CD4-positive, alpha-beta T cell treated with Interleukin-17A for 4 hours (primary cell): ENCODE measurements at places on chromosomes 2 and 18.

DNA sequence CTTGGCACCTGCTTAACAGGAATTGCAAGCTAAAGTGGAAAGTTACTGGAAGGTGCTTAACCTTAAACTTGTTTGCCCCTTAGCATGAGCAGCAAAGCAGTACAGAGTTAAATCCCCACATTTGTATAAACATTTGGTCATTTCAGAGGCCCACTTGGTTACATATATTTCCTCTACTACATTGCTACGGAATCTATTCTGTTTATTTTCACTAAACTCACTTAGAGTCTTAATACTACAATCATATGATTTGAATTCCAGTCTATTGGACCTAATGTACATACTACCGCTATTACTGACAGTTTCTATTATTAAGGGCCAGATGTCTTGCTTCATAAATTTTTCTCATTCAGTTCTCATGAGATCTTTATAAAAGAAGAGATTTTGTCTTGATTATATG is 1294.0 kb downstream of the LRP1B start:
- DNase-seq = no peak

GRCh38 chr2:3172265-3172935 is 205.2 kb downstream of the EIPR1 start:
- no peak for DNase-seq

DNA sequence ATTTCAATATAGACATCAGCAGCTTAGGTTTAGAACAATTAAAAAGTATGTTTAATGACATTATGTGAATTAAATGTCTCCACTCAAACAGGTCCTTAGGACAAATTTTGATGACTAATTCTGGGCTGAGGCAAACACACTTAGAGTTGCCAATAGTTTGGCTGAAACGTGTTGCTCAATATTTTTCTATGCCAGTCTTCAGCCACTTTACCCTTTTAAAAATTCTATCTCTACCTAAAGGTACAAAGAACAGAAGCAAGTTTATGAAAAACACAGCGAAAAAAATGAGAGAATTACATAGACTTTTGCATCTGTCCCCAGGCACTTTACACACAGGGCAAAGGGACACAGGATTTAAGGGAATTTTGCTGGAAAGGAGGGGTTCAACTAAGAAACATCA is 4.5 kb downstream of the IDH1 start:
- no peak for DNase-seq

DNA sequence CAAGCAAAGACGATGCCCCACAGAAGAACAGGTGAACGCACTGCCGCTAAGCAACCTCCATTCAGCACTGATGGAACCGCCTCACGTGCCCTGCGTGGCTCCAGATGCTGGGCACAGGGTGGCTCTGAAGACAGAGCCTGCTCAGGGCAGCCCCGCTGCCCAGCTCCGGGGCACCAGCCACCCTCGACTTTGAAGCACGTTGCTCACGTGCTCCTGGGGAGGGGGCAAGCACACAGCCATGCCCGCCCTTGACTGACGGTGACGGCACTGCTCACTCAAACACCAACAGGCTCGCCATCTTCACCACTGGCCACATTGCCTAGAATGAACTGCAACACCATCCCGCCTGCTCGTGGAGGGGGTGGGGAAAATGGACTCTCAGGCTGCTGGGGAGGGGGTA is 251.3 kb downstream of the HDAC4 start:
- DNase-seq = no peak

DNA sequence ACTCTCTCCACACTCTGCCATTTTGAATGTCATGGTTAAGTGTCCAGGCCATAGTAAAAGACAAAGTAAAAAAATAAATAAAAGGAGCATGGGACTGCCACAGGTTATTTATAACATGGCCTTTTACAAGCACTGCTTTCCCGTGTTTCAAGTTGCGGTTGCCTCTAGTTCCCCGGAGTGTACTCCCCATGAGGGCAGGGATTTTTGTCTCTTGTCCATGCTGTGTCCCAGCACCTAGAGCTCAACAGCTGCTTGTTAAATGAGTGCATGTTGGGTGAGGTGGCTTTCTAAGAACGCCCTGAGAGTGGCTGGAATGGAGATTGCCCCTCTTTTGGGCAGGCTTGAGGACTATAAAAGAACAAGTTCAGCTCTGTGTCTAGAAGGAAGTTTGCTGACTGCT is 8.4 kb downstream of the CAVIN2 start:
- DNase-seq = no peak

DNA sequence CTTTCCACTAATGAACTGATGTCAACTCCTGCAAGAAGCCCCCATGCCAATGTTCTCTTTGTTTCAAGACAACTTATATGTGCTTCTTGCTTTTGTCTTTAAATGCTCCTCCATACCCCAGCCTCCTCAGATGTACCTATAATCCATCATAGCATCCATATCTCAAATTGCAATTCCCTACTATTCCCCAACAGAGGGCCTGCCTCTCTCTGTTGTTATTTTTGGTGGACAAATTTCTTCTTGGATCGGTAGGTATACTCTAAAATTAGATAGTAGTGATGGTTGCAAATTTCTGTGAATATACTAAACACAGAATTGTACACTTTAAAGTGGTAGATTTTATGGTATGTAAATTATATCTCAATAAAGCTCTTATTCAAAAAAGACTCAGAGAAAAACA is 820.1 kb downstream of the METTL4 start:
- no peak for DNase-seq

DNA sequence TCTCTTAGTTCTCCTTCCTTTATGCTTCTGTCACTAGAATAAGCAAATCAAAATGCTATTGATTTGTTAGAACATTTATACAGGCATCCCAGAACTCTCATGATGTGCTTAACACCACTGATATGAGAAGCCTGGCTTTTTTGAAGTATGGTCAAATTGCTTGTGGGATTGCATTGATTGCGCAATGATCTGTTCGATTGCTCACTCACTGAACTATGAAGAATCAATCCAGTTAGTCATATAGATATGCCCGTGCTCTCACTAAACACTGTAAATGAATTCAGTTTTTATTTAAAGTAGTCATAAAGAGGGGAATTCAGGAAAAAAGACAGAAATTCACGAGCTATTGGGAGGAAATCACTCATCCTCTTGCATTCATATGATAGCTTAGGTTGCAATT is 1237.8 kb downstream of the SUCLG1 start:
- DNase-seq = no peak

DNA sequence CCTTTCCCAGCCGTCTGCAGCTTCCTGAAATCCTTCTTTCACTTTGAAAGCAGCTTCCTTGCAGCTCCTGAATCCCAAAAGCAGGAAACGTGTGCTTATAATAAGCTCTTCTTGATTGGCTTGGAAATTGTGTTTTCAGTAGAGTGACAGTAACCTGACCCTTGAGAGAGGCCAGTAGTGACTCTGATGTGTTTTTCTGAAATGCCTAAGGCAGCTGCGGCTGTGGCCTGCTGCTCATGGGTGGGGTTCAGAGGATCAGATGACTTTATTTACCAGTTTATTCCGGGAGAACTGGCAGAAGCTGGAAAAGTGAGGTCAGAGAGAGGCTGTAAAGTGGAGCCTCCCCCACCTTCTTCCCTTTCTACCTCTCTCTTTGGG is 31.9 kb upstream of the RPIA start:
- no peak for DNase-seq

DNA sequence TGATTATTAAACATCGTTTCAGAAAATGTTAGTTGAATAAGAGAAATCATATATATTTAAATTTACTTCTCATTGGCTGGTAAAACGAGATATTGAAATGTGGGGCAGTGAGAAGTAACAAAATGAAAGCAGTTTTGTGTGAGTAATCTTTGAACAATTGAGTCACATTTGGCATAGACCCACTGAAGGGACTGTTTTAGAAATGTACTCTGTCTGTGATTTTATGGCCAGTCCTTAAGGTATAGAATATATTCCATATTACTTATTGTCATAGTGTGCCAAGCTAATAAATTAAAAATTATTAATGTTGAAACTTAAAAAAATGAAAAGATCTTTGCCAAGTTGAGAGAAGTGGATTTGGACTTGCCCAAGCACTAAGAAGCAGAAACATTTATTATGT is 222.4 kb upstream of the COL3A1 start:
- DNase-seq = no peak

GRCh38 chr2:104977958-104978357 is 59.9 kb upstream of the MRPS9 start:
- DNase-seq = no peak

- no peak for DNase-seq
Observed at GRCh38 chr2:42401773-42402172, 40.8 kb upstream of the COX7A2L start.

DNA sequence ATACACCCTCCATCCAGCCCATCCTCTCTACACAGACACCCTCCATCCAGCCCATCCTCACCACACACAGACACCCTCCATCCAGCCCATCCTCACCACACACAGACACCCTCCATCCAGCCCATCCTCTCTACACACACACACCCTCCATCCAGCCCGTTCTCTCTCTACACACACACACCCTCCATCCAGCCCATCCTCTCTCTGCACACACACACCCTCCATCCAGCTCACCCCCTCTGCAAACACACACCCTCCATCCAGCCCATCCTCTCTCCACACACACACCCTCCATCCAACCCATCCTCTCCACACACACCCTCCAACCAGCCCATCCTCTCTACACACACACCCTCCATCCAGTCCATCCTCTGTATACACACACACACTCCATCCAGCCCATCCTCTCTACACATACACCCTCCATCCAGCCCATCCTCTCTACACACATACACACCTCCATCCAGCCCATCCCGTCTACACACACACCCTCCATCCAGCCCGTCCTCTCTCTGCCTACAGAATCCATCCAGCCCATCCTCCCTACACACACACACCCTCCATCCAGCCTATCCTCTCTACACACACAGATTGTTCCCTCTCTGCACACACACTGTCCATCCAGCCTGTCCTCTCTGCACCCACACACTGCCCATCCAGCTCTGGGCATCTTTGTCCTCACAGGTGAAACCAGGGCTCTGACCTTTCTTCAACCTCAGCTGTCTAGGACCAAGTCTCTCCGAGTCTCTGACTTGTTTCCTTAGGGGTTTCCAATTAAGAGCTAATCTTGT is 81.2 kb downstream of the EIPR1 start:
- DNase-seq = no peak

DNA sequence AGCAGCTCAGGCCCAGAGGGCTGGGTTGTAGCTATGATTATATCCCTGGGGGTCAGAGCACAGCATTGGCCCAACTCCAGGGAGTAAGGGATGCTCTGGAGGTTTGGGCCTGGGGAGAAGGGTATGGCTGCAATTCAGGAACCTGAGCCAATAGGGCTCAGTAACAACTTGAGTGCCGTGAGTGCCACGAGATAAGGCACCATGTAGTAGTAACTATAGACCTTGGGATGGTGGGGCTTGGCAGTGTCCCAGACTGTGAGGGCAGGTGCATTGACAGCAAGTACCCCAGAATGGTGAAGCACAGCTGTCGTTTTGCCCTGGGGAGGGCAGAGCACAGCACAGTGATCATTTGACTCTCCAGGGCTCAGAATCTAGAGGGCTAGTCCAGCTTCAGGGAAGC is 45.1 kb upstream of the ZNF396 start:
- no peak for DNase-seq

DNA sequence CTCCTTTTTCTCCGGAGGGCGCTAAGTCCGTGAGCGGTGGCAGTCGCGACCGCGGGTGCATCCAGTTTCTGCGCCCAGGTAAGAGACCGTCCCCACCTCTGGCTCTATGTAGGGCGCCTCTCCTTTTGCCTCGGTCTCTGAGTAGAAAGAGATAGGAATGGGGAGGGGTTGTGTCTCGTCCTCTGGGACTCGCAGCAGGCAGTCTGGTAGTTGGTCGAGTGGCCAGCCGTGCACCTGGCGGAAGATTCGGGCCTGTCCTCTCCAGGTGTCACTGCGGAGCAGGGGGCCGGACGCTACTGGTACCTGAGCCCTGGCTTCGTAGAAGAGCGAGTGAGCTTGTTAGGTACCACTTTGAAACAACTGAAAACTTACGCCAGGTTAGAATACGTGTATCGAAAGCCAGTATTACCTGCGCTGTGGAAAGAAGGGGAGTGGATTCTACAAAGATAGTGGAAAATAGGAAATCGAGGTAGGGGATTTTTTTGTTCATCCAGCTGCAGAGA is 403 bp downstream of the MAP2 start:
- DNase-seq = peak; percentile 9

DNA sequence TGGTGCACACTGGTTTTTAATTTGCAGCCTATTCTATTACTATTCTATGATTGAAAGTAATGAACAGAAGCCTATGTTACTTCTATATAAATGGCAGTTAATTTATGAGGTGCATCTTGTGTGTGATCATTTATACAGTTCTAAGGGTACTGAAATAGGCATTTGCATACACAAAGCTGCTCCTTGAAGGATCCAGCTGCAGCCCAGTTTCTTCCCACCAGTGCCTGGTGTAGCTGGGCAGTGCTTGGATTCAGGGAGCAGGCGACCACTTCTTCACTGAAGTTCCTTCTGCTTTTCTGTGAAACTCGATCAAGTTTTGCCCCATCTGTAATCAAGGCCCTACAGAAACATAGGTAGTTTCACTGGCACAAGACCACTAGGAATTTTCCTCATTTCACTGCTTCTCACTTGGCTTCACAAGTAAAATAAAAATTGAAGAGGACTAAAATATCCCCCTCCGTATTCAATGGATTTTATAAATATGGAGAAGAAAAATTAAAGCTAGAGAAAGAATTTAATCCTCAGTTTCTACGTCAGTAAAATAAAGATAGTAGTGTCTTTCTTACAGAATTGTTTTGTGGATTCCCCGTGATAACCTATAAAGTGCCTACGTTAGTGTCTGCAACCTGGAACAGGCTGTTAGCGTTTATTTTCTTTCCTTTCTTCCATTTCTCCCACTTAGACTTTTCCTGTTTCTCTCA is 1.7 kb upstream of the LPIN2 start:
- no peak for DNase-seq

- no peak for DNase-seq
Observed at GRCh38 chr2:74387346-74387745, 7.2 kb upstream of the DCTN1 start.

DNA sequence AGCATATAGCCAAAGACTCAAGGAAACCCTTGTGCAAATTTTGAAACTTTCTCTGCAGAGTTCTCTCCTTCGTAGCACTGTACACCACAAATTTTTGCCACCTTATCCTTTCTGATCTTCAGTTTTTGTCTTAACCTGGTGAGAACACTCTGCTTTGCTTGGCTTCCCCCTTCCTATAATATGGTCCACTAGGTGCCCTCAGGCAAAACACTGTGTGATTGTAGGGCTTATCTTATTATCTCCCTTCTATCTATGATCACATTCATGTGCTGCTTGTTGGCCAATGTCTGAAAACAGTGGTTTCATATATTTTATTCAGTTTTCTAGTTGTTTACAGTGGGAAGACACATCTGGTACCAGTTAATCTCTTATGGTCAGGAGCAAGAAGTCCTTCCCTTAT is 111.1 kb downstream of the MTX2 start:
- no peak for DNase-seq

GRCh38 chr18:9712611-9713010 is 4.5 kb downstream of the RAB31 start:
- no peak for DNase-seq

DNA sequence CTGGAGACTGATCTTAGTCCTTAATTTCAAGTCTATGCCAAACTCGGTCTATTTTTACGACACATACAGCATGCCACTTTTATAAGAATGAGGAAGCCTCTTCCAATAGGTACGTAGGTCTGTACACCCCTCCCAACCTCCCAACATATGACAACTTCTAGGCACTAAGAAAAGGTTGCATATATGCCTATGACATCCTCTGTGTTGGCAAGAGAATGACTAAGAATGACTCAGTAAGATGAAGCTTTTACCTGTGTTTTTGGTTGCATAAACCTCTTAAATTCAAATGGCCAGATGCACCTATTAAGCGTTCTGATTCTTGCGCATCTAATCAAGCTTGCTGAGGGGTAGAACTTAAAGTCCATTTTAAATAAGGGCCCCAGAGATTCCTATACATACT is 586.4 kb upstream of the ZEB2 start:
- DNase-seq = no peak
